Natural killer cell (primary cell): ENCODE measurements at places on chromosomes 7 and 10. TPM values are rescaled to one million over a fixed set of nuclear protein-coding genes. Genes with fewer than 3 reads are reported as not detected.

GRCh38 chr10:44392420-44392819, 7.5 kb upstream of the CXCL12 start:
- H3K4me1 ChIP-seq, result no peaks in the 10 kb centered on the region
- DNase-seq, result no peak
- H3K4me3 ChIP-seq, result no peak overlapping the region
- no peak overlapping the region for H3K27ac ChIP-seq
- H3K27me3 ChIP-seq, result no peaks in the 10 kb centered on the region
- H3K36me3 ChIP-seq, result no peaks in the 10 kb centered on the region

- H3K27me3 ChIP-seq, result no peaks in the 10 kb centered on the region
- DNase-seq, result no peak
These were observed 47.7 kb upstream of the GTF2IRD1 start for GRCh38 chr7:74405899-74406512.

GRCh38 chr7:20988340-20988739, 201.7 kb upstream of the SP8 start:
- no peaks in the 10 kb centered on the region for H3K4me1 ChIP-seq
- no peaks in the 10 kb centered on the region for H3K36me3 ChIP-seq
- H3K27me3 ChIP-seq, result no peaks in the 10 kb centered on the region

GRCh38 chr7:6533893-6534495, 17.3 kb downstream of the GRID2IP start:
- peak; percentile 20 for DNase-seq
- no peak overlapping the region for H3K27ac ChIP-seq
- H3K4me1 ChIP-seq, result peaks cover 27% of the 10 kb centered on the region
- no peak overlapping the region for H3K4me3 ChIP-seq
- peaks cover 6% of the 10 kb centered on the region for H3K27me3 ChIP-seq

DNA sequence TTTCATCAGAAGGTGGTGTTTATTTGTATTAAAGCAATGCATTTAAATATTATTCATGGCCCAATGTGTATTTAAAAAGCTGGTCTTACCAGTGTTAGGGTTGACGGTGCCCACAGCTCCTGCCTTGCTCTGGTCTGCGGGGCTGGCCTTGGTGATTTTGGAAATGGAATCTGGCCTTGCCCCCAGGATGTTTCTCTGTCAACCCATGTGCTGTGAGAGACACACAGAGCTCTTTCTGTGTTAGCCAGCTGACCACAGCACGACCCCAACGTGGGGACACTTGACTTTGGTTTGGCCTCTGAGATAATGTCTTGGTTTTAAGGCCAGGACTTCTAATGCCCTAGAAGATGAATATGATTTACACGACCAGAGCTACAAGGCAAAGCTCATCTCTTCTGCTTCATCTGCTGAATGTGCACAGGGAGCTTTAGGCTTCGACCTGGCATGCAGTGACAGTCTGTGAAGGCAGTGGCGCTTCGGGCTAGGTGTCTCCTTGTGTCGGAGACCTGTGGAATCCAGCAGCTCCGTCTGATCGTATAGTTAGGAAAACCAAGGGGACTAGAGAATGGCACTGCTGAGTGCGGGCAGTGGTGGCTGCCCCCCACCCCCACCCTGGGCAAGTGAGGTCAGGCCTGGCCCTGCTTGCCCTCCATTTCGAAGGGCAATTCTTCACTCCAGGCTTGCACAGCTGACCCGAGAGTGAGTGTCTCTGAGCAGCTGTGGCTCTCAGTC, 246.1 kb downstream of the EBF3 start:
- no peaks in the 10 kb centered on the region for H3K36me3 ChIP-seq
- DNase-seq, result no peak
- H3K27me3 ChIP-seq, result no peaks in the 10 kb centered on the region
- no peak overlapping the region for H3K4me3 ChIP-seq
- H3K27ac ChIP-seq, result no peak overlapping the region

- H3K36me3 ChIP-seq, result no peaks in the 10 kb centered on the region
- peaks cover 4% of the 10 kb centered on the region for H3K27me3 ChIP-seq
- H3K27ac ChIP-seq, result no peak overlapping the region
- H3K4me3 ChIP-seq, result no peak overlapping the region
- DNase-seq, result no peak
These were observed 37.6 kb downstream of the COL1A2 start for GRCh38 chr7:94432281-94432670.

Gene AQP1
- 0.50 TPM for total RNA-seq

GRCh38 chr10:6008497-6009142, 31.3 kb upstream of the IL15RA start:
- H3K27me3 ChIP-seq, result no peaks in the 10 kb centered on the region
- no peak overlapping the region for H3K4me3 ChIP-seq
- H3K36me3 ChIP-seq, result no peaks in the 10 kb centered on the region
- H3K4me1 ChIP-seq, result no peaks in the 10 kb centered on the region
- no peak overlapping the region for H3K27ac ChIP-seq
- DNase-seq, result no peak

DNA sequence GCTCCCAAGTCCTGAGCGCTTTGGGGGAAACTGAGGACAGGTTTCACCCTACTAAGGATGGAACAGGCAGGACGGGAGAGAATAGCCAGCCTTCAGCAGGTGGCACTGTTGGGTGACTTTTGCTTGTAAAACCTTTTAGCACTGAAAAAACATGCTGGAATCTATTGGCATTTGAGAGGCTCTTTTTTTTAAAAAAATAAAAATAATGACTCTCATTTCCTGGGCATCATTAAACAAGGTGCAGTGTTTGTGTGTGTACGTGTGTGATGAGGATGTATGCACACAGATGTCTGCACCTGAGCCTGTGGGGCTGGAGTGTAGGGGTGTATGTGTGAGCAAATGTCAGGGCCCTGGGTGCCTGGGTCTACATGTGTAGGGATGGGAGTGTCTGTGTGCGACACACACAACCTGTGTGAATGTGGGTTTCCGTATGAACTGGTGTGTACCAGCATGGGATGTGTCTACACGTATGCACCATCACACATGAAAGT, 177.9 kb downstream of the RPS24 start:
- peak; percentile 31 for DNase-seq
- no peak overlapping the region for H3K27ac ChIP-seq
- no peaks in the 10 kb centered on the region for H3K4me1 ChIP-seq
- H3K36me3 ChIP-seq, result no peaks in the 10 kb centered on the region

Gene DPP6
- total RNA-seq, result not detected

Gene TPST1
- total RNA-seq, result 17.3 TPM
